Epithelial cell of proximal tubule (primary cell): ENCODE measurements at places on chromosomes 1 and 21. TPM values are rescaled to one million over a fixed set of nuclear protein-coding genes. Genes with fewer than 3 reads are reported as not detected.
A peak's percentile ranks its signal among the peaks of the same experiment; 100 is the strongest.

CFHR1 gene
- not detected in 2 replicates for total RNA-seq

OR2T29 gene
- total RNA-seq = not detected in 2 replicates

PLA2G4A gene
- 0.40 and 2.3 TPM in 2 replicates for total RNA-seq

GRCh38 chr1:188129856-188130838 is 1301.4 kb downstream of the PLA2G4A start:
- DNase-seq = no peak

ICOSLG gene
- total RNA-seq = 0.29 and 2.7 TPM in 2 replicates

CYP4A11 gene
- total RNA-seq = not detected in 2 replicates

GRCh38 chr1:205554026-205554811 is 49.8 kb downstream of the CDK18 start:
- DNase-seq = no peak

DNA sequence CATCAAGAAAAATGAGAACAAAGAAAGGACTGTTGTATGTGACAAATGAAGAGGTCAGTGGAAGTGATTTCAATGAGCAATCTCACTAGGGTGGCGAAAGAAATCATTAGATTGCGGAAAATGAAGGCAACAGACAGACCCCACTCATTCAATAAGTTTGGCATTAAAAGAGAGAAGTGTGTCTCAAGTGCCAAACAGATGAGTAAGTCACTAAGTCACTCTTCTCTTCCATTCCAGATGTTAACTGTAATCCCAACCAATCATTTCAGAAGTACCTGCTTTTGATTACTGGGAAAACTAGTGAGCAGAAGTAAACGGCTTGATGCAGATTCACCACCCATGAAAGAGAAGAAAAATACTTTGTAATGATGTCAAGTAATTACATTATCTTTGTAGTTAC is 144.3 kb upstream of the PRMT6 start:
- DNase-seq = peak; percentile 7

MEX3A gene
- total RNA-seq = 14.8 and 19.0 TPM in 2 replicates
